CD4-positive, alpha-beta T cell treated with Interleukin-1 beta for 1 hour (primary cell): ENCODE measurements at places on chromosomes 12 and 14.

- no peak for DNase-seq
These were observed 11.2 kb upstream of the AK7 start for GRCh38 chr14:96380735-96381134.

GRCh38 chr14:56237398-56237797 lies 119.2 kb downstream of the PELI2 start:
- DNase-seq, result no peak

GRCh38 chr12:106954462-106955376 lies 988 bp upstream of the TMEM263 start:
- DNase-seq, result peak; percentile 1

DNA sequence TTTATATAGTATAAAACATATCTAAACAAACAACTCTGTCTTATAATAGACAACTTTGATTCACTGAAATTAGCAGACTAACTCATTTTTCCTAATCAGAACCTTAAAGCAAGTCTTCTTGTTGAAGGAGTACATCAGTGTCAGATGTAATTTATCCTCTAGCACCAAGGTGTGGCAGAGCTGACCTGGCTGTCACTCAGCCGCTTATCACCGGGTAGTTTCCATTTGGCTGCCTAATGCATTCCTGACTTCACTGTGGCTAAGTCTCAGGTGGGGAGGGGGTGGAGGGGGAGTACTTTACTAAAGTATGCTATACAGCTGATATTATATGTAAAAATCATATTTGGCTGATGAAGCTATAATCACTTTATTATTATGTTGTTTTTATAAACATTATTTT lies 339.9 kb upstream of the RGS6 start:
- DNase-seq, result no peak

- DNase-seq, result no peak
These were observed 8.3 kb downstream of the IFFO1 start for GRCh38 chr12:6547566-6547965.

DNA sequence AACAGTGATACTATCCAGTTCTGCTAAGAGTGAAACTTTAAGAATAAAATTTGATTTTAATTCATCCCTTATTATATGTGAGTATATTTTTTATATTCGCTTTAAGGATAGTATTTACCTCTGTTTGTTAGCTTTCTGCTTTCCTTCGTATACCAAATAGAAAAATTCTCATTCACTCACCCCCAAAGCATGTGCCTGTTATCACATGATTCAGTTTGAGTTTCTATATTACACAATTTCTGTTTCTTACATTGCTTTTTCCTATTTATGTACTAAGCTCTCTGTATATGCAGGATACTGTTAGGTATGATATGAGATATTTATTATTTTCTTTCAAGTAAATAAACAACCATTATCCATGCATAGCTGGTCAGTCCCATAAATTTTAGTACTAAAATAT lies 275.2 kb downstream of the FBXL14 start:
- no peak for DNase-seq

- DNase-seq, result peak; percentile 15
These were observed 51.1 kb downstream of the GTF2A1 start for GRCh38 chr14:81169711-81170103.

- no peak for DNase-seq
These were observed 45.1 kb downstream of the FBRSL1 start for GRCh38 chr12:132535019-132535418.

DNA sequence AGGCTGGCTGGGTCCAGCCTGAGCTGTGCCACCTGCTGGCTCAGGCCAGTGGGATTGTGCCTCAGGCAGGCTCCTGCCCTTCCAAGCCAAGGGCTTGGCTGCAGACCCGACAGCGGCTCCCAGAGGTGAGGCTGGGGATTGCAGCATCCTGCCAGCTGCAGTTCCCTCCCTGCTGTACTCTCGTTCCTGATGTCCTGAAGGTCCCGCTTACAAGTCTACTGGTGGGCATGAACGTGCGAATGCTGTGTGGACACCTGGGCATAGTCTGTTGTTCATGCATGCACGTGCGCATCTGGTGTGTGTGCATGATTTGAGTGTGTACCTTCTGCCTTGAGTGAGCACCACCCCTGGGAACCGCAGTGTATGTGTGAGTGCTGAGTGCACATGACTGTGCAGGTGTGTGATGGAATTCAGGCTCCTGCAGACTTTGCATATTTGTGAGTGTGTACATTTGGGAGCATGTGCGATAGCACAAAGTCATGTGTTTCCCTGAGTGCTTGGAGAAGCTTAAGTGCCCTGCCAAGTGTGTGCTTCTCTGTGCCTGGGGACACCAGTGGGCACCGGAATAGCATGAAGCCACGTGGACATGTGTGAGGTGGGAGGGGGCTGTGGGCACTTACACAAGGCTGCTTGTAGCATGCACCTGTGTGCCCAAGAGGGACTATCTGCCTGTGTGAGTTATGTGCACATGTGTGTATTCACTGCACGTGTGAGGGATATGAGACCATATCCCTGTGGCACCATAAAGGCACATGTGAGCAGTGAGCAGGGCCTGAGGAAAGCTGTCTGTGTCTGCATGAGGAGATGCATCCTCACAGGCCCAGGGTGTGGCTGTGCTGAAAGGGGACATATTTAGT lies 19.3 kb upstream of the KRT7 start:
- DNase-seq, result peak; percentile 46

- no peak for DNase-seq
These were observed 358.4 kb downstream of the DPF3 start for GRCh38 chr14:72535485-72535884.

GRCh38 chr12:115411121-115411520 lies 727.1 kb upstream of the TBX3 start:
- DNase-seq, result no peak

- no peak for DNase-seq
These were observed 1.0 kb downstream of the ORMDL2 start for GRCh38 chr12:55818886-55819285.

DNA sequence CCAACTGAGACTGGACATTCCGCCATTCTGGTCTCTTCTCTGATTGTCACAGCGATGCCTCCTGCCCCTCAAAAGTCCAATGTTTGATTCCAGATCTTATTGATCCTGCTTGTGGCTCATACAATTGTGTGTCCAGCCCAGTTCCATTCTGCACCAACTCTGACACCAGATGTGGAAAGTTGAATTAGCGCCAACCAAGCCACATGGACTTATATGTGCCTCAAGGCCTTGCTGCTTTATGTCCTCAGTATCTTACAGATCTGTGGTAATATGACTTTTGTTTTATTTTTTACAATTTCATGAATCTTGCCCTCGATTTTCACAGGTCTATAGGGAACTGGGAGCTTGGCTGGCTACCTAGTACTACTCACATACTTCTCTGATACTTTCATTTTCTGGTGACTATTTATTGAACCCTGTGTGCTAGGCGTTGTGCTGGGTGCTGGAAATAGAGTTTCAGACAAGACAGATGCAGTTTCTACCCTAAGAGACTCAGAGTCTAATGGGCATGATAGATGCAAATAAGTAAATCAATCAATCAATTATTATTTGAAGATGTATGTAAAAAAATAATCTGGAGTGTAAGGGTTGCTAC lies 472.0 kb downstream of the TMTC2 start:
- DNase-seq, result no peak

- DNase-seq, result no peak
These were observed 12.5 kb upstream of the EML1 start for GRCh38 chr14:99780690-99781089.

DNA sequence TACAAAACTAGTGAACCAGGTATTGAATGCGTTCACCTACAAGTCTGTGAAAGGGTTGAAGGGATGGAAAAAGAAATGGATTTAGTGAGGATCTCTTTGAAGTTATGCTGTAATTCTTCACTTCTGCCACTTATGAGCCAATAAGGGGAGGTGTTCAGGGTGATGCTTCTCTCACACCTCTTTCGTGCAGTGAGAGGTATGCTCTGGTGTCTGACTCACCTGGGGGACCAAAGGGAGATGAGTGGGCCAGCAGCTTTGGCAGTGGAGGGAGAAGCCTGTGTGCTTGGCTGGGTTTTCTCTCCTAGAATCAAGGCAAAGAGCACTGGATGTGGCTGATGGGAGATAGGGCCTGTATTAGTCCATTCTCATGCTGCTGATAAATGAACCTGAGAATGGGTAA lies 45.4 kb downstream of the E2F7 start:
- DNase-seq, result no peak

- no peak for DNase-seq
These were observed 25.5 kb upstream of the NPFF start for GRCh38 chr12:53532524-53533445.

DNA sequence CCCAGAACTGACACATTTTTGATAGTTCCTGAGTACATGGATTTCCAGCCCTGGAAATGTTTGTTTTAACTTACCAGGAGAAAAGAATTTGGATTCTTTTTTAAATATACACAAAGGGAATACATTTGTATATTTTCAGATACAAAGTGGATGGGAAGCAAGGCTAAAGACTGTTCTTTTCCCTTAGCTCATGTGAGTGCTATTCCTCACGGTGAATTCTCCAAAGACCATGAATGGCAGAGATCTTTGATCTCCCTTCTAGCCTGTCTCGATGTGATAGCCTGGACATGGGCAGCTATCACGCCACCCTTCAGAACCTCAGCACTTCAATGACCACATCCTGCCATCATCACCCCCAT lies 91.3 kb downstream of the DPF3 start:
- no peak for DNase-seq
